Activated T-helper 1 cell treated with anti-CD3 and anti-CD28 coated beads, Interleukin-12 subunit alpha, Interleukin-12 subunit beta, Interleukin-2, Interleukin-4 antibody, amounts not matched to agents 30 ng/mL and 10 ng/mL and 1 ng/mL, durations not matched to agents 14 hours and 24 hours and 36 hours (primary cell): ENCODE measurements at places on chromosomes 7 and 10.

GRCh38 chr7:47785923-47786556 lies 162.2 kb downstream of the PKD1L1 start:
- no peaks in the 10 kb centered on the region for H3K36me3 ChIP-seq
- no peak for DNase-seq
- no peaks in the 10 kb centered on the region for H3K27me3 ChIP-seq
- H3K4me1 ChIP-seq: no peaks in the 10 kb centered on the region
- no peak overlapping the region for H3K27ac ChIP-seq
- H3K4me3 ChIP-seq: no peak overlapping the region

- no peak overlapping the region for H3K27ac ChIP-seq
- H3K27me3 ChIP-seq: no peaks in the 10 kb centered on the region
- H3K36me3 ChIP-seq: no peaks in the 10 kb centered on the region
- DNase-seq: no peak
- H3K4me3 ChIP-seq: no peak overlapping the region
Measured at GRCh38 chr7:78261302-78261701, 462.7 kb downstream of the PHTF2 start.

DNA sequence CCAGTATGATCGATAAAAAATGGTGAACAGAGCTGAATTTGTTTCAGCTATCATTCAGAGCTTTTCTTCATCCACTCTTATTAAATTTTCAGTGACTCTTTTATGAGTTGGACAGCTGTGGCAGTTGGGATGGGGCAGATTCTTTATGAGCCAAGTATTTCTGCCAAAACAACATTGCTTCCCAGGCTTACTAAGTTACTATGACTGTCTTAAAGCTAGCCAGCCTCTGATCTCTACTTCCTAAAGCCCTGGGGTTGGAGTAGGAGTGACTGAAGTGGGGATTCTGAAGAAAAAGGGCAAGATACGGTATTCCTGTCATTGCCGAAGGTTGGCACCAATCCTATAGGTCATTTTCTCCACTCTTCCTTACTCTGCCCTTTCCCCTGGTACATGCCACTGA lies 12.7 kb downstream of the RPP30 start:
- H3K27ac ChIP-seq: no peak overlapping the region
- no peak overlapping the region for H3K4me3 ChIP-seq
- no peak for DNase-seq
- H3K4me1 ChIP-seq: peaks cover 4% of the 10 kb centered on the region
- H3K27me3 ChIP-seq: no peaks in the 10 kb centered on the region

GRCh38 chr10:89515031-89515841 lies 20.2 kb downstream of the SLC16A12 start:
- no peaks in the 10 kb centered on the region for H3K36me3 ChIP-seq
- DNase-seq: no peak
- no peak overlapping the region for H3K4me3 ChIP-seq

- peaks cover 3% of the 10 kb centered on the region for H3K4me1 ChIP-seq
- no peaks in the 10 kb centered on the region for H3K36me3 ChIP-seq
- H3K4me3 ChIP-seq: no peak overlapping the region
- peaks cover 18% of the 10 kb centered on the region for H3K27me3 ChIP-seq
- no peak overlapping the region for H3K27ac ChIP-seq
- DNase-seq: no peak
Measured at GRCh38 chr7:129959471-129960203, 6.9 kb upstream of the UBE2H start.

DNA sequence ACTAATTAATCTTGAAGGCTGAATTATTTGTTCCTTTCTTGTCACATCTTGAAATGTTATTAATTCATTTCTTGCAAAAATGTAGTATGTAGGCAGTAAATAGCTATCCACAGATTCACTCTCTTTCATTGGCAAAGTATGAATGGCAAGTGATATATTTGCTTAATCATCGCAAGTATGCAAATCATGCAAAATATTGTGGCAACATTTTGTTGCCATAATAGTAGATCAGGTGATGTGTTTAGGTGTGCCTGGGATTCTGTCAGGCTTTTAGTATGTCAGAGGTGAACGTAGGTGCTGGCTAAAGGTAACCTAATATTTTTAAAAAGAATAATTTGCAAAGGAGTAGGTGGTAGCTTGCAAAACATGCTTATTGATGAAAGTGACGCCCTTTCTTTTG lies 5.9 kb downstream of the MAP3K8 start:
- peak overlapping the region; percentile 54 for H3K4me3 ChIP-seq
- H3K36me3 ChIP-seq: peaks cover 69% of the 10 kb centered on the region
- no peak overlapping the region for H3K27ac ChIP-seq
- H3K27me3 ChIP-seq: no peaks in the 10 kb centered on the region

DNA sequence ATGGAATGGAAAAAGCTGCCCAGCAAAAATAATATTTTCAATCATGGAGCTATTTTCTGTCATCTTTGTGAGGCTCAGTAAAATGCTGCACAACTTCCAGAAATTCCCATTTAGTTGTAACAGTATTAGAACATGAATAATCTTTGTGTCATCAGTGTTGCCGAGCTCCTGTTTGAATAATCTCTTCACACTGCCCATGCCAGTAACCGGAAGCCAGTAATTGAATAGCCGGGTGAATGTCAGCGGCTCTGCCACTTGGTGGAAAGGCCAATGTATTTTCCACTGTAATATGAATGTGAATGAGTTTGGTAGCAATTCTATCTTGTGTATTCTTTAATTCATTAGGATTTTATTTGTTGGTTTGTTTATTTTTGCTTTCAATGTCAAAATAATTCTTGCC lies 172.5 kb upstream of the INSYN2A start:
- DNase-seq: no peak
- no peaks in the 10 kb centered on the region for H3K36me3 ChIP-seq
- H3K27ac ChIP-seq: no peak overlapping the region
- H3K4me3 ChIP-seq: no peak overlapping the region

DNA sequence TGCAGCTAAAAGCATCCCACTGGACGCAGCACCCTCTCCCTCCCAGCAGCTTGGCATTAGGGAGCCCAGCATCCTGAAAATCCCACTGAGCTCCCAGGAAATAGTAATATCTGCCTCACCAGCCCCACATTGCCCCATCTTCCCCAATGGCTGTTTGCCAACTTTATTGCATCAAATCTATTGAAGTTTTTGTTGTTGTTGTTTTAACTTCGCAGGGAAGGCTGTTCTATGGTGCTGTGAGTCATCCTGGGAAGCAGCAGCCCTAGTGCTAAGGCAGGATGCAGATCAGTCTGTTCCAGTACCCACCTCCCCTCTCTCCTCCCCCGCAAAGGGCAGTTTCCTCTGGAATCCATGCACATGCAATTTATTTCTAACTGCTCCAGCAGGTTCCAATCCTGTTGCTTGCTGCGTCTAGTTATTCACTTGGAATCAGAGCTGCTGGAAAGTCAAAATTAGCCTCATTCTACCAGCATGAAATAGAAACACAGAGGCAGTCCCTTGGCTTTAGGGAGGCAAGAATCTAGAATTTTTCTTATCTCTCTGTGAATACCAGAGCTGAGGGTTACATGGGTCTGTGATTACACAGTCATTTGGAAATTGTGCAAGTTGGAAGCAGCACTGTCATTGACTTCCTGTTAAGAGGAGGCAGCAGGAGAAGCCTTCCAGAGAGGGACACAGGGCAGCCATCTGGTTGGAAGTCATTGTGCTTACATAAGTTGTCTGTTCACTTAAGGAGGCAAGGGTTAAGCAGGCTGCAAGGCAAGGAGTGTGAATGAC lies 115.9 kb upstream of the CACUL1 start:
- no peak for DNase-seq
- H3K36me3 ChIP-seq: no peaks in the 10 kb centered on the region
- H3K27me3 ChIP-seq: peaks cover 7% of the 10 kb centered on the region
